ENCODE measurements at places on chromosomes 4 and X.

DNA sequence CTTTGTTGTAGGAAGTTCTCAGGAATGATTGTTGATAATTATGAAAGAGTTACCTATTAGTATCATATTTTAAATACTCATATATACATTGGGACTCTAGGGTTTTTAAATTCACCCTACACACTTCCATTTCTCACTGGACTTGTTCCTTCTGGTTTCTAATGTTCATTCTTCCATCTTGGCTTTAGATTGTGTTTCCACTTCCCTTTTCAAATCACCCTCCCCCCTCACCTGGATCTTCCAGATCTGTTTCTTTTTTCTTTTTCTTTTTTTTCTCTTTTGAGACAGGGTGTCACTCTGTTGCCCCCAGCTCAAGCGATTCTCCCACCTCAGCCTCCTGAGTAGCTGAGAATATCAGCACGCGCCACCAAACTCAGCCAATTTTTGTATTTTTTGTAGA lies 6.7 kb upstream of the KIT start:
- DNase-seq = no peak

- no peak for DNase-seq
Observed at GRCh38 chrX:2691543-2692220, 587 bp downstream of the CD99 start.

GRCh38 chrX:3659761-3660160 lies 53.7 kb downstream of the PRKX start:
- DNase-seq = no peak

DNA sequence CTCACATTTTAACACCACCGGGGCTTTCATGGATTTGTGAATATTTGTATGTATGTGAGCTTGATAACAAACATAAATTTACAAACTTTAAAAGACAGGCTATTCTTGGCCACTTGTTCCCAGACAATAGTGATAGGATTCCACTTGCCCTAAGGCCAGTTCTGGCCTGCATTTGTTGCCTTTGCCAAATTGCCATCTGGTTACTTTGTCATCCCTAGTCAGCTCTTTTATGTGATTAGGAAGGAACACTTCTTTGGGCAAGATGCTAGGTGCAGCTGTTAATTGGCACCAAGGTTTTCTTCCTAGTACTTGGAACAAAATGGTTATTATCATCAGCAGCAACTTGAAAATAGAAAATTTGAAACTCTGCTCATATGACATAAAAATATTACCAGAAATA lies 63.3 kb downstream of the CCSER1 start:
- no peak for DNase-seq

- no peak for DNase-seq
Observed at GRCh38 chr4:184349283-184350039, 124.9 kb downstream of the IRF2 start.
